ENCODE measurements at places on chromosomes 7 and 10. TPM values are rescaled to one million over a fixed set of nuclear protein-coding genes. Genes with fewer than 3 reads are reported as not detected.

- no peak overlapping the region for H3K4me3 ChIP-seq
- H3K27me3 ChIP-seq, result no peaks in the 10 kb centered on the region
- no peak for DNase-seq
- peaks cover 29% of the 10 kb centered on the region for H3K36me3 ChIP-seq
Observed at GRCh38 chr7:50652400-50653125, 87.4 kb upstream of the DDC start.

GRCh38 chr7:137458399-137458798, 114.9 kb upstream of the PTN start:
- no peaks in the 10 kb centered on the region for H3K4me1 ChIP-seq
- no peak overlapping the region for H3K27ac ChIP-seq
- peaks cover 50% of the 10 kb centered on the region for H3K27me3 ChIP-seq

GRCh38 chr10:129964611-129965424, 744 bp upstream of the EBF3 start:
- H3K36me3 ChIP-seq, result peaks cover 7% of the 10 kb centered on the region
- no peak for DNase-seq
- no peaks in the 10 kb centered on the region for H3K4me1 ChIP-seq
- H3K27me3 ChIP-seq, result no peaks in the 10 kb centered on the region

GRCh38 chr7:96321031-96321657, 754 bp downstream of the SLC25A13 start:
- no peaks in the 10 kb centered on the region for H3K27me3 ChIP-seq
- H3K4me3 ChIP-seq, result peak overlapping the region; percentile 88
- DNase-seq, result peak; percentile 84
- peaks cover 18% of the 10 kb centered on the region for H3K4me1 ChIP-seq
- H3K36me3 ChIP-seq, result peaks cover 8% of the 10 kb centered on the region

- no peak overlapping the region for H3K4me3 ChIP-seq
- peaks cover 12% of the 10 kb centered on the region for H3K4me1 ChIP-seq
- no peak overlapping the region for H3K27ac ChIP-seq
- no peaks in the 10 kb centered on the region for H3K27me3 ChIP-seq
- H3K36me3 ChIP-seq, result no peaks in the 10 kb centered on the region
Observed at GRCh38 chr10:66680886-66681285, 244.9 kb upstream of the LRRTM3 start.

GRCh38 chr10:92800134-92800733, 48.1 kb upstream of the EXOC6 start:
- H3K36me3 ChIP-seq, result no peaks in the 10 kb centered on the region
- no peaks in the 10 kb centered on the region for H3K27me3 ChIP-seq
- DNase-seq, result no peak
- peaks cover 8% of the 10 kb centered on the region for H3K4me1 ChIP-seq
- no peak overlapping the region for H3K4me3 ChIP-seq

DNA sequence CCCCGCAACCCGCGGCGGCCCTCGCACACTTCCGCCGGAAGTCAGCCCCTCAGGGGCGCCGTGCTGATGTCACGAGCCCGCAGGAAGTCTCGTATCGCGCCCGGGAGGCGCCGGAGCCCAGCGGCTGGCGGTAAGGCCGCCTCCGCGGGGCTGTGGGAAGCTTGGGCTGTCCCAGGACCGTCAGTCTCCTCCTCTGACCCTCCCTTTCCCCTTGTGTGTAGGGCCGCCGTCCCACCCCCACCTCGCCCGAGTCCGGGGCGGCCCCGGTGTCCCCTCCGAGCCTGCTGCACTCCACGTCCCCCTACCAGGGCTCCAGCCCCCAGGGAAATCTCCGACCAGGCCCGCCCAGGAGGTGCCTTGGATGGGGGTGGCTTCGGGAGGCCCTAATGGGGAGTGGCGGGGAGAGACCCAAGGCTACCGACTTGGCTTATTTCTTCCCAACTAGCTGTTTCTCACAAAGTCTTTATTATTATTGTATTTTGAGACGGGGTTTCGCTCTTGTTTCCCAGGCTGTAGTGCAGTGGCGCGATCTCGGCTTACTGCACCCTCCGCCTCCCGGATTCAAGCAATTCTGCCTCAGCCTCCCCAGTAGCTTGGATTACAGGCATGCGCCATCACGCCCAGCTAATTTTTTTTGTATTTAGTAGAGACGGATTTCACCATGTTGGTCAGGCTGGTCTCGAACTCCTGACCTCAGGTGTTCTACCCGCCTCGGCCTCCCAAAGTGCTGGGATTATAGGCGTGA, at the start of gene ZDHHC4:
Gene ZDHHC4, plus strand, starts transcription at position 86 of the 745 bp plus-strand sequence. CDS start 3,108 bp downstream, outside the sequence.
- peak within 1 kb of the TSS; percentile 85 for H3K4me3 ChIP-seq
- H3K27me3 ChIP-seq, result no peaks in the 10 kb centered on the region
- peaks cover 10% of the 10 kb centered on the region for H3K4me1 ChIP-seq
- peaks cover 23% of the 10 kb centered on the region for H3K36me3 ChIP-seq
- peak; percentile 80 for DNase-seq

DNA sequence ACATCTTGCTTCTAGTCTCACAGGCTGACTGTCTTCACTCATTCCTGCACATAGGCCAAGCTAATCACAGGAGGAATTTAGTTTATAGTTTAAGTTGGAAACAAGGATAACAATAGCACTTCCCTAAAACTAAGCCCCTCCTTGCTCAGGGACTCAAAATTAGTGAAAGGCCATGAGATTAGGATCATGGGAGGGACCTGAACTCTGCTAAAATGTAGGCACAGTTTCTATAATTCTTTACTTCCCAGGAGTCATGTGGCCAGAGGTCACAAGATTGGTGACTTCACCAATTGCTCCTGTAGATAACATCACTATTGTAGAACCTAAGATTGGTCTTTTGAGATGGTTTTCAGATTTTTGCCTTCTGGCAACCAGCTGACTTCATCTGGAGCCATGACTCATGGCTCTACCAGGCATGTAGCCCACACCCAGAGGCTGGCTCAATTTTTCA, 14.8 kb upstream of the UPP1 start:
- no peak overlapping the region for H3K4me3 ChIP-seq
- no peak for DNase-seq
- H3K4me1 ChIP-seq, result peaks cover 13% of the 10 kb centered on the region
- no peaks in the 10 kb centered on the region for H3K27me3 ChIP-seq
- H3K36me3 ChIP-seq, result no peaks in the 10 kb centered on the region

The TMEM139 gene
- total RNA-seq, result 9.2 TPM
